Epithelial cell of umbilical artery (primary cell): ENCODE measurements at places on chromosomes 6 and 20. TPM values are rescaled to one million over a fixed set of nuclear protein-coding genes. Genes with fewer than 3 reads are reported as not detected.

TNFRSF6B gene
- total RNA-seq, result 7.1 and 41.5 TPM in 2 replicates

SEL1L2 gene
- not detected in 2 replicates for total RNA-seq

CPNE5 gene
- 4.6 and 5.8 TPM in 2 replicates for total RNA-seq

KIF25 gene
- not detected in 2 replicates for total RNA-seq

AIF1 gene
- total RNA-seq, result not detected in 2 replicates
